ENCODE measurements at places on chromosomes 6 and 20.

DNA sequence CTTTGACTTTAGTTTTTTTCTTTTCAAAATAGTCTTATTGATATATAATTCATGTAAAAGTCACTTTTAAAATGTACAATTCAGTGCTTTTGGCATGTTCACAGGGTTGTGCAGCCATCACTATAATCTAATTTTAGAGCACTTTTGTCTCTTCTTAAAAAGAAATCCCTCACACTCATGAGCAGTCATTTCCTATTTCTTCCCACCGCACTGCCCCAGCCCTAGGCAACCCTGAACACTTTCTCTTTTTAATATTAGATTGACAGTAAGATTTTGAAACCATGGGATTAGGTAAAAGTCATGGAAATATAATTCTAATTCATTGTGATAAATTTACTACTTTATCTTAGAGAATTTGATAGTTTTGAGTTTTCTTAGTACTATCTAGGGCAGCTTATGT, 309.4 kb downstream of the UTRN start:
- no peaks in the 10 kb centered on the region for H3K27me3 ChIP-seq
- DNase-seq, result no peak
- H3K36me3 ChIP-seq, result no peaks in the 10 kb centered on the region
- no peak overlapping the region for H3K4me3 ChIP-seq

GRCh38 chr20:37907677-37908401, 4.9 kb downstream of the VSTM2L start:
- peaks cover 65% of the 10 kb centered on the region for H3K4me1 ChIP-seq
- H3K27me3 ChIP-seq, result no peaks in the 10 kb centered on the region
- H3K27ac ChIP-seq, result no peak overlapping the region

GRCh38 chr20:4383961-4384360, 337.7 kb upstream of the PRND start:
- no peaks in the 10 kb centered on the region for H3K4me1 ChIP-seq
- H3K36me3 ChIP-seq, result no peaks in the 10 kb centered on the region
- DNase-seq, result no peak
- H3K27ac ChIP-seq, result no peak overlapping the region
- no peak overlapping the region for H3K4me3 ChIP-seq

DNA sequence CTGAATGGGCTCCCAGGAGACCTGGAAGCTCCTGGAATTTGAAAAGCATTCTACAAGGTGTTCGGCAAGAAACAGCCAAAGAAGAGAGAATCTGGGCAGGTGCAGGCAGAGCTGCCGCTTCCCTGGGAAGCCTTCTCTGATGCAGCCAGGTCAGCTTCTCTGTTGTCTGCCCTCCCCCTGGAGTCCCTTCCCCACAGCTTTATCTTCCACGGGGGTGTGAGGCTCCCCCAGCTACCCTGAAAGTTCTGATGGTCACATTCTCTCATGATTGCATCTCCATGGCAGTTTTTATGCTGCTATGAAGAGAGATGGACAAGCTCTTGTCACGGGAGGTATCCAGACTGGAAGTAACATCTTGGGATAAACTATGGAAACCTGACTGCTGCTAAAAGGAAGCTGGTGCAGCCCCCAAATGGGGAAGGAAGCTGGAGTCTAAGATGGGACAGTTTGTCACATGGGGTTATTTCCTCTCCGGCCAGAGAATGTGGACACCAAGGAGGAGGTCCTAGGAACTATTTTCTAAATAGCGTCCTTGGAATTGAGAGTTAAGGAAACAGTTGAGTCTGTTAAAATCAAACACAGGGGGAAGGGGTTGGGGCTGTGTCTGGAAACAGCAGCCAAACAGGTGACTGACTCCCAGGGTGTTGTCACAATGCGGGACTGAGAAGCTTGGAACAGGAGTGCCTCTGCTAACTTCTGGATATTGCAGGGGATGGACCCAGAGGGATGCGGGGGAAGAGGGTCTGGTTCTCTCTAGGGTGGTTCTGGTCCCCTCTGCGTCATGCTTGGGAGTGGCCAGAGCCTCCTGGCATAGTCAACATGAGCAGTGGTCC, 91.1 kb downstream of the ASXL1 start:
- no peak for DNase-seq
- H3K27ac ChIP-seq, result peak overlapping the region; percentile 61
- peaks cover 17% of the 10 kb centered on the region for H3K4me1 ChIP-seq
- no peaks in the 10 kb centered on the region for H3K27me3 ChIP-seq

DNA sequence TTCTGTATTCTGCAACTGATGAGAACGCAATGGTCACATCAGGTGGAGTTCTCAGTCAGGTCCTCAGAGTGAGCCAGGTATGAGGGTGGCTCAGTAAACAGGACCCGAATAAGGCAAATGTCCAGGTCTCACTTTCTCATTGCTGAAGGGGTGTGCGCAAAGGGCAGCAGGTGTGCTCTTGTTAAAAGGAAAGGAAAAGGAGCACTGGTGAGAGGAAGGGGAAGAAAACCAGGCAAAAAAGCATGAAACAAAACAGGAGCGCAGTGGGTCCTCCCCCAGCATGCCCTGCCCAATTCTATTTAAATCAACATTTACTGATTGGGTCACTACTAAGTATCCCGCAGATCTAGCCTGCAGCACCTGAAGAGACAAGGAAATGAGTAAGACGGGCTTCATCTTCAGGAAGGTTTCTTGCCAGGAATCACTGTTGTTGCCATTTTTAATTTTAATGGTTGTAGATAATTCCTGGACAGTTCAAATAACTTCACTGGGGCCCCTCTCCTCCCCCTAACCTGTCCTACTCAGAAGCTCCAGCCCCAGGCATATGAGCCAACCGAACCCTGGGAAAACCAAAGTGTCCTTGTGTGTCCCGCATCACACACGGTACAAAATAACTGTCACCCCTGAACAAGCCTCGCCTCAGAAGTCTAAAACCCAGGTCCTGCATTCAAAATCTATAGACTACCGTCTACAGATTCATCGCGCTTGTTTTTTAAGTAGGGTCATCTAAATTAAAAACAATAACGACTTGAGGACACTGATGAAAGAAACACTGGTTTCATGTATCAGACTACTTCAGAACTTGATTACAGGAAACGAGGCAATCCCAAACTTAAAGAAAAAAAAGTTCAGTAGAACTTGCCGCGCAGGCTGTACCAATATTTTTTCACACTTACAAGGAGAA, 980 bp downstream of the MBOAT1 start:
- peaks cover 48% of the 10 kb centered on the region for H3K4me1 ChIP-seq
- no peaks in the 10 kb centered on the region for H3K27me3 ChIP-seq
- peak; percentile 74 for DNase-seq
- peak overlapping the region; percentile 84 for H3K4me3 ChIP-seq
- peak overlapping the region; percentile 86 for H3K27ac ChIP-seq

DNA sequence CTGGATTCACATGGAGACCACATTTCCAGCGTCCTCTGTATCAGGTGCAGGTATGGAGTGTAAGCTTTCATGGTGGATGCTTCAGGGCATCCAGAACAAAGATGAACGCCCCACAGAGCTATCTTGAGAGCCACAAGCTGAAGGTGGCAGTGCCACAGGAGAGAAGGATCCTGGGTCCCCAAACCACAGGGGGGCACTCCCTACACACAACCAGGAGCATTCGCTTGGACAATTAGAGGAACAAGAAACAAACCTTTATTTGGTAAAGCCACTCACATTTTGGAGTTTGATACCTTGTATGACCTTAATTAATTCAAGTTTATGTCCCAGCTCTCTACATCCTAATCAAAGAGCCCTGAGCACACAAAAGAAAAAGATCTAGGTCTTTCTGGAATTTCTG, 406.3 kb downstream of the PREX1 start:
- DNase-seq, result no peak
- no peak overlapping the region for H3K27ac ChIP-seq
- H3K4me1 ChIP-seq, result no peaks in the 10 kb centered on the region
- H3K4me3 ChIP-seq, result no peak overlapping the region
- no peaks in the 10 kb centered on the region for H3K36me3 ChIP-seq

DNA sequence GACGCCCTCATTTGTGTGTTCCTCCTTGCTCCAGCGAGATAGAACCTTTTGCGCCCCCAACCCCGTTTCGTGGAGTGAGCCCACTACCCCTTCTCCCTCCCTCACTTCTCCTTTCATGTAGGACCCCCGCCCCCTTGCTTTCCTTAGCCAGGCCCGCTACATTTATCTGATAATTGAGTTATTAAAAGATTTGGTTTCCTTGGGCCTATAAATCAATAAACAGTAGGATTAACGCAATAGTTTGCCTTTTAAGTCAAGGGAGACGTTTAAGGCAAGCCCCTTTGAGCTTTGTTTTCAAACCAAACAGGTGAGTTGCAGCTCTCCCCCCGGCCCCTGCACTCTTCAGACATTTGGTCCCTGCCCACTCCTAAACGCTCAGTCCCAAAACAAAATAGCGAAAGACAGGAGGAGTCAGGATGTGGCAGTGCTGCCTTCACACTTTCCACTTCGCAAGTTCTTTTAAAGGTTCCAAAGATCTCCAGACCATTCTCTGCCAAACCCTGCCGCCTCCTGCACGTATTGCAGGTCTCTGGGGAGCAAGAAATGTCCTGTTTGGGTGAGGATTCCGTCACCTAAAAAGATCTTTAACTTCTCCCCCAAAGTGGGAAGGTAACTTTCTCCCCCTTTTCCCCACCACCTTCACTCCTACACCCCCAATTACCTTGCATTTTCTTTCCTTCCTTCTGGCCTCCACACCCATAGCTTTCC, 27.6 kb downstream of the TFAP2B start:
- peaks cover 24% of the 10 kb centered on the region for H3K4me1 ChIP-seq
- H3K27me3 ChIP-seq, result peaks cover 10% of the 10 kb centered on the region
- H3K4me3 ChIP-seq, result no peak overlapping the region
- no peaks in the 10 kb centered on the region for H3K36me3 ChIP-seq
- no peak for DNase-seq

GRCh38 chr6:95511404-95511803, 65.9 kb upstream of the MANEA start:
- DNase-seq, result no peak
- no peaks in the 10 kb centered on the region for H3K36me3 ChIP-seq
- no peak overlapping the region for H3K27ac ChIP-seq
- no peaks in the 10 kb centered on the region for H3K4me1 ChIP-seq
- H3K4me3 ChIP-seq, result no peak overlapping the region

- no peak overlapping the region for H3K27ac ChIP-seq
- peak overlapping the region; percentile 36 for H3K4me3 ChIP-seq
- H3K4me1 ChIP-seq, result no peaks in the 10 kb centered on the region
Measured at GRCh38 chr6:141326426-141326825, 806.3 kb upstream of the GJE1 start.

Measured in esophagus muscularis mucosa (tissue), 4 donors.